T-cell (primary cell): ENCODE measurements at places on chromosomes 6 and 20.

DNA sequence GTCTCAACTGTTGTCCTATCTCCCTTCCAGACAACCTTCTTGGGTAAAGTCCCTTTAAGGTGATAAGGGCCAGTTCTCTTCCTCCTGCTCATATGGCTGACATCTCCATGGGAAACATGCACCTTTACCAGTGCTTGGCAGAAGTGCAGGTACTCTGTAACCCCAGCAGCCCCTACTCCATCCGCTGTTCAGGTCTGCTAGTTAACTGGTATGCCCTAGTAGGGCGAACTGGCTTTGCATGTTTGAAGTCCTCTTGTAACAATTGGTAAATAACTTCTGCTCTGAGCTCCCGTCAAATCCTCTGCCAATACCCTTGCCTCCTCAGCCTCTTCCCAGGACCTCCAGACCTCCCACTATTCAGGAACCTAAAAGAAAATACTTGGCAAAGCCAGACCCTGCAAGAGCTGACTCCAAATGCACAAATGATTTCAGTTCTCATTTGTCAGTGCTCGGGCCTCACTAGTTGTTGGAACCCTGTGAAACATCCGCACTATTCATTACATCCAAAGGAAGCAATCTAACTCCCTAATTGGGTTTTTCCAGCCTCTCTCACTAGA is 703.7 kb downstream of the MAFB start:
- DNase-seq: no peak

DNA sequence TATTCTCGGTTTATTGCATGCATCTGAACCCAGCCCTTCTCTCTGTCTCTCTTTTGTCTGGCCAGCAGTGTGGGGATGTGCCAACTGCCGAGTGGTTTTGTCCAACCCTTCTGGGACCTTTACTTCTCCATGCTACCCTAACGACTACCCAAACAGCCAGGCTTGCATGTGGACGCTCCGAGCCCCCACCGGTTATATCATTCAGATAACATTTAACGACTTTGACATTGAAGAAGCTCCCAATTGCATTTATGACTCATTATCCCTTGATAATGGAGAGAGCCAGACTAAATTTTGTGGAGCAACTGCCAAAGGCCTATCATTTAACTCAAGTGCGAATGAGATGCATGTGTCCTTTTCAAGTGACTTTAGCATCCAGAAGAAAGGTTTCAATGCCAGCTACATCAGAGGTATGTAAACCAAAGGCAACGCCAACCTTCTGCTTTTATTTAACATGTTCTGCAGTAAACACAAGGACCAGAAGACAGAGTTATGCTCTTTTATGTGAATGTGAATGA is 65.8 kb downstream of the ADGRG6 start:
- DNase-seq: no peak

DNA sequence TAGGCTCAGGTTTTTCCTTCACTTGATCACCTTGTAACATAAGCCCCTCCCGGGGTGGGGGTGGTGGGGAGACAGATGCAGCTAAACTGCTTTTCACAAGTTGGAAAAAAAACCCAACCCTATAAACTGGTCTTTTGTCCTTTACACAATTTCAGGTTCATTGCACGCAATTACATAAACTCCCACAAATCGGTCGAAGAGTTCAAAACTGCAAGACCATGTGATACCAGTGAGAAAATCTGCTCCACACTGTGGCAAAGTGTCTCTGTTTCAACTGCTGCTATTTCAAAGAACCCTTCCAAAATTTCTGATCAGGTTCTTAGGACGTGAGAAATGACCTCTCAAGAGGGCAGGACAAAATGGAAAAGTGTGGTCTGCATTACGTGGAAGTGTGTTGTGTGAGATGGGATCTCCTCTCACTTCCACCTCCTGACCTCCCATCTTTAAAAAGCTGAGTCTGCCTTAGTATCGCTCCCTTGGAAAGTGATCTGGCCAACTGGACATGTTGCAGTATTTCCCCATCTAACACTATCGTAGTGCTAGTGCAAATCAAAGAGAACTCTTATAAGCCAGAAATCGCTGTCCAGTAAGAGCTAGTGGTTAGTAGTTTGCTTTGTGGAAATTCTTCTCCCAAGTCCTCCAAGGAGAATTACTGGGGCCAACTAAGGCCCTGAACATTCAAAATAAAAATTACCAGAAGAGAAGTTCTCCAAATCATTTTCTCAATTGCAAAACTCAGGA is 60.1 kb downstream of the PRND start:
- DNase-seq: no peak

DNA sequence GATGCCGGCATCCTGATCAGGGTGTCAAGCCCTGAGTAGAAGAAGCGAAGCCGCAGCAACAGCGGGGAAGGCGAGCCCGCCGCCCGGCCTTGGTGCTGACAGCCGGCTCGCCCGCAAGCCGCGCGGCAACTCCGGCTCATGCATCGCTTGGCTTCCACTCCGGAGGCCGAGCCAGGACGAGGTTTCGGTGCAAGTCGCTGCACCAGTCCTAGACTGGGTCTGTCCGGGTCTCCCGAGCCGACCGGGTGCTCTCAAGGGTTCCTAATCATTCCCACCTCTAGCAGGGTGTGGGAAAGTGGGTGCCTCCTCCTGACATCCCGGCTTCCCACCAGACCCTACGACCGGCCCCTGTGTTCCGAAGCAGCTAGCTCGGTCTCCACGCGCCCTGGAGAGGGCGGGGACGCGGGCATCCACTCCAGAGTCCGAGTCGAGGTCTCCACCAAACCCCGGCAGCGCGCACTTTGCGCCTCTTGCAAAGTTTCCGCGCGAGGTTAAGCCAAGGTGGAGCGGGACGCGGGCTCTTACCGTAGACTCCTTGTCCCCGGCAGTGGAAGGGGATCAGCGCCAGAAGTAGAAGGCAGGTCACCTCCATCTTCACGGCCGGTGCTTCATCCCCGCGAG is 1.4 kb downstream of the MDGA1 start:
- DNase-seq: peak; percentile 11

- no peak for DNase-seq
These were observed 11.4 kb downstream of the TAGAP start for GRCh38 chr6:159033160-159034049.

DNA sequence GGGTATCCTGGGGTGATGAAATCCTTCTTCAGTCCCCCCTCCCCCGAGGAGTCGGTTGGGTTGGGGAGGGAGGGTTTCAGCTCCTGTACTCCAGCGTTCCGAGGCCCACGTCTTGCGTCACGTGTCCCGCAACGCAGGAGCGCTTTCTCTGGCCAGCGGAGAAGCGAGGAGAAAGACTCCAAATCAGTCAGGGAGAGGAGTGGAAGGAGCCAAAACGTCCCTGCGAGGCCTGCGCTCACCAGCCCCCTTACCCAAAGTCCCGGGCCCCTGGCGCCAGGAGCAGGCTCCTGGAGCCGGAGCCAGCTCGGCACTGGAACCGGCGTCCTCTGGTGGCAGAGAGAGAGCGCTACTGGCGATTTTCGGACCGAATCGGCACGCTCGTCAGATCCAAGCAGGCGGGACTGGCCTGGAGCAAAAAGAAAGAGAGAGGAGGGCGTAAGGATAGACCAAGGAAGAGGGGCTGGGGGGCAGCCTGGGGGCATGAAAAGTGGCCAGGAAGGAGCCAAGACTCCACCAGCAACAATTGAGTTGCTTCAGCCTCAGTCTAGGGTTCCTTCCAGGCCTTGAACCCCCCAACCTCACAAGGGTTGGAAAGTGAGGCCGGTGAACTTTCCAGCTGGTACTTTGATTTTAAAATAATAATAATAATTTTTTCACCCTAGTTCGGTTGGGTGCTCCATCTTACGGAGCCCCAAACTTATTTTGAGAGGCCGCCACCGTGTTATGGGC is at the start of gene GNAS:
Gene GNAS, plus strand, starts transcription at position 174 of the 729 bp plus-strand sequence.
- DNase-seq: peak; percentile 32

DNA sequence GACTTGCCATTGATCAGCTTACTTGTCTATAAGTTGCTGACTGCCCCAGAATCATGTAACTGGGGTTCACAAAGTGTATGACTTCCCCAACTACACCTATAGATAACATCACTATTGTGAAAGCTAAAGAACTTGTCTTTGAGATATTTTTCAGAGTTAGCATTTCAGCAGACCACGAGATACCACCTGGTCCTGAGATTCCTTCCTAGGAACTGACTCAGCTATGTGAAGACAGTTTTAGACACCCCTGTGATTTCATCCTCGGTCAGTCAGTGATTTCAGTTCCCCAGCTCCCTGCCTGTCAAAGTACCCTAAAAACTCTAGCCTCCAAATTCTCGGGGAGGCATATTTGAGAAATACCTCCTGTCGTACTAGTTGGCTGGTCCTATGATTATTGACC is 62.4 kb downstream of the TXNDC5 start:
- no peak for DNase-seq

DNA sequence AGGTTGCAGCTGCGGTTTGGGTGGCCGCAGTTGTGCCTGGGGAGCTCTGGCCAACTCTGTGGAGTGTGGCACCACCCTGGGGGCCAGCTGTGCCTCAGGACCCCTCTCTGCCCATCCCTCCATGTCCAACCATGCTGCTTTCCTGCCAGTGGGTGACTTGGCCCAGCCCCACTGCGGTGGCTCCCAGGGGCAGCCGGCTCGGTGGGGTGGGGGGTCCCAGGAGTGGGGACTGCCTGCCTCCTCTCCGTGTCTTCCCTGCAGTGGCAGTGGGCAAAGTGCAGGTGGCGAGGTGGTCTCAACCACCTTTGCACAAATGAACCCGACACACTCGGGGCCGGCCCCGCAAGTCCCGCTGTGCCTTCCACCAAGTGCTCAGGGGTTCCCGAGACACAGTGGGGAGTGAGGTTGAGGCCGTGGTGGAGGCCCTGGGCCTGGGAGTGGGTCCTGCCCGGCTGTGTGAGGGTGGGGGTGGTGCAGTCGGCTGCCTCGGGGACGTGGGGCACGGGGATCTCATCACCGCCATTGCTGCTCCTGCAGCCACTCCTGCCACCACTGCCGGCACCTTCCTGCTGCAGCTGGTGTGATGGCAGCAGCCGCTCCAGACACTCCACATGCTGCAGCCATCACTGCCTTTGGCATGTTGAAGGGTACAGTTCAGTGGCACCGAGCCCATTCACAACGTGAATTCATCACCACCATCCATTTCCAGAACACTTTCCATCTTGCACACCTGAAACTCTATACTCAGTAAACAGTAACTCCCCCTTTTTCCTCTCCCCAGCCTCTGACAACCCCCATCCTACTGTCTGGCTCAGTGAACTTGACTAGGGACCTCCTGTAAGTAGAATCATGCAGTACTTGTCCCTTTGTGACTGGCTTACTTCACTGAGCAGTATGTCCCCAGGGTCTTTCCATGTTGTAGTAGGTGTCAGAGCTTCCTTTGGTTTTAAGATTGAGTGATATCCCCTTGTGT is 10.7 kb upstream of the SLCO4A1 start:
- DNase-seq: no peak

GRCh38 chr6:134122775-134123174 is 70.4 kb upstream of the SLC2A12 start:
- no peak for DNase-seq

- DNase-seq: no peak
These were observed 3.6 kb upstream of the HSP90AB1 start for GRCh38 chr6:44243345-44243744.

GRCh38 chr6:37878150-37878710 is 58.7 kb downstream of the ZFAND3 start:
- DNase-seq: no peak

- no peak for DNase-seq
These were observed 1.5 kb downstream of the APOBEC2 start for GRCh38 chr6:41054511-41054910.

DNA sequence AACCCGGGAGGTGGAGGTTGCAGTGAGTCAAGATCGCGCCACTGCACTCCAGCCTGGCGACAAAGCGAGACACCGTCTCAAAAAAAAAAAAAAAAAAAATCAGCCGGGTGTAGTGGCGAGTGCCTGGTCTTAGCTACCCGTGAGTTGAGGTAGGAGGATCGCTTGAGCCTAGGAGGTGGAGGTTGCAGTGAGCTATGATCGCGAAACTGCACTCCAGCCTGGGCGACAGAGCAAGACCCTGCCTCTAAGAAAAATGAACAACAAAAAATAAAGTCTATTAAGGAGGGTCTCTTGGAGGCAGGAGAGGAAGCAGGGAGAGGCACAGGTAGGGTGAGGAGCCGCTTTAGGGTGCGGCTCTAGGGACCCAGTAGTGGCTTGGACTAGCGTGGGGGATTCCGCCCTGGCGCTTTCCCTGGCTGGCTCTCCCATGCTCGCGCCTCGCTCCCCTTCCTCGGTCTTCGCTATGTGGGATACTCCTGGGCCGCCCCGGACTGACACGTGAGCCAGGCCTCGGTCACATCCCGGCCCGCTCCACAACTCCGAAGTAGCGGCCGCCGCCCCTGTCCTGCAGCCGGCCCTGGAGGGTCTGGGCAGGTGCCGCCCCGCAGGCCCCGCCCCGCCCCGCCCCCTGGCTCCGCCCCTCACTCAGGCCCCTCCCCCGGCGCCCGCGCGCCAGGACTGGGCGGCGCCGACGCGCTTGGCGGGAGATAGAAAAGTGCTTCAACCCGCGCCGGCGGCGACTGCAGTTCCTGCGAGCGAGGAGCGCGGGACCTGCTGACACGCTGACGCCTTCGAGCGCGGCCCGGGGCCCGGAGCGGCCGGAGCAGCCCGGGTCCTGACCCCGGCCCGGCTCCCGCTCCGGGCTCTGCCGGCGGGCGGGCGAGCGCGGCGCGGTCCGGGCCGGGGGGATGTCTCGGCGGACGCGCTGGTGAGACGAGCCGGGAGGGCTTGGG is at the start of gene MYBL2:
Gene MYBL2, plus strand, starts transcription at position 739 of the 953 bp plus-strand sequence. Its CDS starts 170 bp downstream, at position 909.
- peak; percentile 58 for DNase-seq

GRCh38 chr6:87724983-87725811 is 23.2 kb upstream of the AKIRIN2 start:
- no peak for DNase-seq

- DNase-seq: no peak
These were observed 99.1 kb upstream of the PRSS16 start for GRCh38 chr6:27148404-27148795.

DNA sequence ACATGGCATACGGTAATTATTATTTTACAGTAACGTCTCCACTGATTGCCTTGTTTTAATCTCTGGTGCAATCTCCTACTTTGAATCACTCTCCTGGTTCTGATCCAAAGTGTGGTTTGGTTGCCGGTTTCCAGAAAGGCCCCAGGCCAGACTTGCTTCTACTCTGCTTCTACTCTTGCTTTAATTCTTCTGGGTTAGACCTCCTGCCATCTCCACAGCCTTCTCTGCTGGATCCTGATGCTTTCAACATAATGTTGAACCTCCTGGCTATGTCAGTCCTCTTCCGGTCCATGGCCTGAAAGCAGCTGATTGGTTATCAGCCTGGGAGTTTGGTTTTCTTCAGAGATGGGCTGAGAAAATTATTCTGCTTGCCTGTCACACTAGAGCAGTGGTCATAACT is 266.5 kb upstream of the RIMS1 start:
- no peak for DNase-seq

GRCh38 chr6:159398633-159399032 is 229.4 kb downstream of the FNDC1 start:
- DNase-seq: no peak

DNA sequence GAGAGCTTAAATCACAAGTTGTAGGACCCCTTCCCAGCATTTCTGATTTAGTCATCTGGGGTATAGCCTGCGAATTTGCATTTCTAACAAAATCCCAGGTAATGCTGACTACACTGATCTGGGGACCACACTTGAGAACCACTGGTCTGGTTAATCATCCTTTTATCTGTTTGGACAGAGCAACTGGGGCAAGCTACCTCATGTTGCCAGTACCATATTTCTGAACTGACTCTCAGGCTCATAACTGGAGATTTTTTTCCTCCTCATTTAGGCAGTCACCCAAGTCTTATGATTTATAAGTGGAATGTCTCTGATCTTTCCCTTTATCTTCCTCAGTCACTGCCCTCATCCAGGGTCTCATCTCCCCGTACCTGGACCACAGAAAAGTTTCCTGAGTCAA is 12.0 kb upstream of the GTF3C6 start:
- DNase-seq: no peak
